ENCODE measurements at places on chromosomes 6 and 20.

DNA sequence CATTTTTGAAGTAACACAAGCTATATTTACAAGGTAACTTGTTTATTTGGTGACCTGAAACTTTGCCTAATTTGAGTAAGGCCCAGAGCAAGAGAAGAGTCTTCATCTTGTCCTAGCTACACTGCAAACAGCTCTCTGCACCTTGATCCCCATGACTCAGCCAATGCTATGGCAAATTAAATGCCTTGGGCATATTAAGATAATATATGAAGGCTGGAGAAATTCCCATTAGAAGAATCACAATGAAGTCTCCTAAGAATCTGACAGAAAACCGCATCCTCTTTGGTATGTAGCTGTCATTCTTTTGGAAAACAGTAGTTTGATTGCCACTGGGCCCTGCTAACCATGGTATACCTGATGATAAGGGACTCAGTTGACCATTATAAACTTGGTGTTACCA, 204.5 kb downstream of the UBE3D start:
- no peak for DNase-seq

DNA sequence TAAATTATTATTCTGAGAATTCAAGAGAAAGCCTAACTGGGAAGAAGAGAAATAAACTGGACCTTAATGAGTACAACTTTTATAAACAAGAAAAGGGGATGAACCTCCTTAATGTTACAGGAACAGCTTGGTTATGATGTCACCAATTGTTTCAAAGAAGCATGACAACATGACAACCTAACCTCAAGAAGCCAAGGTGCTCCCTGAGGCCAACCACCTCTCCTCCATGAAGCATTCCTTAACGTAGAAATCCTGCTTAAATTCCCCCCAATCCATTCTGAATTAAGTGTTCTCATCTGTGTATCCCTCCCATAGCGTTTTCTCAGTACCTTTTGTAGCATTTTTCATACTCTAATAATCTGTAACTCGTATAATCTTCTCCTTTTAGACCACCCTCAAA, 1.7 kb downstream of the HBS1L start:
- DNase-seq, result no peak

- DNase-seq, result no peak
These were observed 8.0 kb downstream of the BTN2A1 start for GRCh38 chr6:26465776-26466175.

DNA sequence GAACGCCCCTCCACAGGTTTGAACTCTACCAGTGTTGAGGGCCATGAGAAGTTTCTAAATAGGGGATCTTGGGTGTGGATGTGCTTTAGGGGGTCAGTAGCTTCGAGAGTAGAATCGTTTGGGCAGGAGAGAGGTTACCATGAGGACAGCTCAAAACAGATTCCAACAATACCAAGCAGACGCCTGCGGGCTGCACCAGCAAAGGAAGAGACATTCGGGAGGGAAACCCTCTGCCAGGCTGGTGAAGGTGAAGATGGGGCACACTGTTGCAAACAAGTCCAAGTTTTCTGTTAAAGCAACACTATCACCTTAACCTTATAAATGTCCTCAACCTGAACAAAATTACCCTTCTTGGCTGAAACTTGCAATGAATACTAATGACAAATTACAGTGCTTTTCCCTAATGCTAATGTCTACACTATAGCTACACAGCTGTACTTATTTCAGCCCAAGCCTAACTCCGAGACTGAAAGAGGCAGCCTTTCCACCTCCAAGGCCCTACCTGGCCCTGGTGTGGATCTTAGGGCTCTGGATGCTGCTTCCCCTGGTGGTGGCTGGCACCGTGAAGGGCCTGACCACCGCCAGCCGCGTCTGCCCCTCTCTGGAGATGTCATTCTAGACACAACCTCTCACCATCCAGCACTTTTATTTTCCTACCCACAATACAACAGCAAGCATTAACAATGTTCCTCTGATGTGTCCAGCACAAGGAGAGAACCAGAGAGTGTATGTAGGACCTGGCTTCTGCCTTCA, 80.1 kb downstream of the DLL1 start:
- DNase-seq, result no peak

GRCh38 chr20:35956616-35957015, 2.3 kb upstream of the SCAND1 start:
- DNase-seq, result peak; percentile 30

- no peak for DNase-seq
These were observed 317.6 kb downstream of the PRKN start for GRCh38 chr6:162409741-162410691.

GRCh38 chr6:7920425-7920824, 9.8 kb upstream of the TXNDC5 start:
- no peak for DNase-seq

DNA sequence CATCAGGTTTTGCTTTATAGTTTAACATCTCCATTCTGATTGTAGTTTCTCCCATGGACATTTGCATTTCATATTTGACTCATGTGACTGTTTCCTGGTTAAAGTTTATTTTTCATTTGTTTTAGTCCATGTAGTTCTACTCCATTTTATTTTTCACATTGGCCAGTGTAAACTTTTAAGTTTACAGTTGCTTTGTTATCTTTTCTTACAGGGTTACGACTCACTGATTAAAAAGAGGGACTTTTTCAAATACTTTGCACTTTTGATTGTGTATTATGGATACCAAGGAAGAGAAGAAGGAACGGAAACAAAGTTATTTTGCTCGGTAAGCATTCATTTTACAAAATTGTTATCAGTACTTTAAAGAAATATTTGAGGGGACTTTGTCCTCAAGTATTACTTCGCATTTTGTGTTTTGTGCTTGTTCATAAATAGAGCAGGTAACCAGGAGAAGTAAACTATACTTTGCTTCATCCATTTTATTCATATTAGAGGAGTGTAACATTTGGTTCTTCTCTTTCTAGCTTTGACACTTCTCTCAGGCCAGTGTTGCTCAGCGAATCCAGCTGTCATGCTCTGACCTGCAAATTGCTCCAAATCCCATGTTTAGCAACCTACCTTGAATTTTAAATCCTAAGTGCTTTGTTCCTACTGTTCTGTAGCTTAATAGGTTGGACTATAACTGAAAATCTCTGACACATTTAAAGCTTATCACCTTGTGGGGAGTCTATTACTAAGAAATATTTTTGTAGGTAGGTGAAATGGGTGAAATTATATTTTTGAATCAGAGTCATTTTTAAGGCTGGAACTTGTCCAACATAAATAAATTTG, 24.5 kb downstream of the NCOA7 start:
- no peak for DNase-seq

GRCh38 chr6:107319906-107320530, 139.3 kb downstream of the PDSS2 start:
- DNase-seq, result no peak

DNA sequence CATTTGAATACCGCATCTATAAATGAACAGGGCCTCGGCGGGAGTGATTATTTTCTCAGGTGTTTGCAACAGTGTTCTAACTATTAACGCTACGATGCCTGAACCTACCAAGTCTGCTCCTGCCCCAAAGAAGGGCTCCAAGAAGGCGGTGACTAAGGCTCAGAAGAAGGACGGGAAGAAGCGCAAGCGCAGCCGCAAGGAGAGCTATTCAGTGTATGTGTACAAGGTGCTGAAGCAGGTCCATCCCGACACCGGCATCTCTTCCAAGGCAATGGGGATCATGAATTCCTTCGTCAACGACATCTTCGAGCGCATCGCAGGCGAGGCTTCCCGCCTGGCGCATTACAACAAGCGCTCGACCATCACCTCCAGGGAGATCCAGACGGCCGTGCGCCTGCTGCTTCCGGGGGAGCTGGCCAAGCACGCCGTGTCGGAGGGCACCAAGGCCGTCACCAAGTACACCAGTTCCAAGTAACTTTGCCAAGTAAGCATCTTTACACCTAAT, 70.9 kb downstream of the HFE start:
- peak; percentile 88 for DNase-seq

All from mucosa of descending colon (tissue), 3 donors.